ENCODE measurements at places on chromosomes 2 and 18.

DNA sequence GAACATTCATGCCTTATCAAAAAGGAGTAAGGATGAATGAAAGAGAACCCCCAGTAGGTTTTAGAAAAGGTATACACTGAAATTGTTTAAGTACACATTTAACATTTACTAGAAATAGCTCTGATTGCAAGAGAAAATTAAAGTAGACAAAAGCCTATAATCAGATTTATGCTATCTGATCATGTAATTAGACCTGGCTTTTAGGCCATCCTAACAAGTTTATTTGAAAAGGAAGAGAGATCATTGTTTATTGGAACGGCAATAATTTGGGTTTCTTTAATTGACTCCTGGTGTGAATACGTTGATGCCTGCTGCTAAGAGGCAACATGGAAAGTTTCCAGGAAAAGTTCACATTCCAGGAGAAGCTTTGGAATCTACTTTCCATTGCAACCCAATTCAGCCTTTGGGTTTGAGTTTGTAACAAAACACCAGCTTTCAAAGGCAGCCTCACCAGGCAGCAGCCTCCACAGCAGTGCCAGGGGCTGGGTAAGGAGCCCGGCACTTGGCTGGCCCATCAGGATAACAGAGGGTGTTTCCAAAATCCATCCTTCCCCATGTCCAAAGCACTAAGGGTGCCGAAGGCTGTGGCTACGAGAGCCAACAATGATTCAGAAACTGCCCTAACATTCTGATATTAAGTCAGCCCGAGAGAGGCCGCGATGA, 18.0 kb downstream of the FZD7 start:
- no peak for DNase-seq

GRCh38 chr2:96954011-96954846, 32.2 kb downstream of the FAM178B start:
- no peak for DNase-seq

- no peak for DNase-seq
Observed at GRCh38 chr2:880201-880970, 70.3 kb upstream of the SNTG2 start.

- DNase-seq: no peak
Observed at GRCh38 chr2:25177211-25177611, 8.8 kb upstream of the POMC start.

DNA sequence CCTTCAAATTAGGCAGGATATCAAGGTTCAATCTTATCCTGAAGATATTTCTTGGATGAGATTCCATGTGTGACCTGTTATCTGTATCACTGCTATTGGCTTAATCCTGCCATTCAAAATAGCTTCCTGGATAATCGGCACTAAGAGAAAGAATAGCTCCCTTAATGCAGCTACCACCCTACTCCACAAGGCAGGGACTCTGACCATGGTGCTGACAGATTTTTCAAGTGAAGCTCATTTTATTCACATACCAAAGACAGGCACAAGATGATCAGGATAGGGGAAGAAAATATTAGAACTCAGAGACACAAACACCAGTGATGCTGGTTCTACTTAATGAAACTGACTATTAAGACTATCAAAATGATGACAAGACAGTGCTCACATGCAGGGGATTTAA, 74.9 kb downstream of the ORC4 start:
- DNase-seq: no peak

DNA sequence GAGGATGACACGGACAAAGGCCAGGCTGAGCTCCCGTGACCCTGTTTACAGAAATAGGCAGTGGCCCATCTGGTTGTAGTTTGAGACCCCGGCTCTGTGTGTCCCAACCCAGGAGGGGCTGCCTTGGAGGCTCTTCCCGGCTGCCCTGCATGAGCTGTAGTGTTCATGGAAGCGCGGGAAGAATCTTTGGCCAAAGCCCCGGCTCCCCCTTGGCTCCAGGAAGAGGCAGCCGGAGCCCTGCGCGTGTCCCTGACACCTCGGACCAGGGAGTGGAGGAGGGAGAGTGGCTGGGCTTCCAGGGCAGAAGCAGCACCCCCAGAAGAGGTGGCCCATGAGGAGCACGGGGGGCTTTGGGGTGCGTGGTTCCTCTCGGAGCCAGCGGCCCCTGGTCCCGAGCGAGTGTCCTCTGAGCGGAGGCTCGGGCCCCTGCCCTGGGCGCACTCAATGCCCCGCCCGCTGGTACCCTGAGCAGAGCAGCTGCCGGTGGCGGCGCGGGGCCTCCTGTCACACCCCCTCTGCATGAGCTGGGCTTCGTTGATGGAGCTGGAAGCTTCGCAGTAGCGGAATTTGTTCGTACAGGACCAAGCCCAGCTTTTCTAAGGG, 21.7 kb downstream of the GPR35 start:
- DNase-seq: peak; percentile 1

All from activated CD4-positive, alpha-beta T cell treated with anti-CD3 and anti-CD28 coated beads, Interleukin-2, amount 50 U/mL, for 48 hours (primary cell).